ENCODE measurements at places on chromosomes 11 and 22.

DNA sequence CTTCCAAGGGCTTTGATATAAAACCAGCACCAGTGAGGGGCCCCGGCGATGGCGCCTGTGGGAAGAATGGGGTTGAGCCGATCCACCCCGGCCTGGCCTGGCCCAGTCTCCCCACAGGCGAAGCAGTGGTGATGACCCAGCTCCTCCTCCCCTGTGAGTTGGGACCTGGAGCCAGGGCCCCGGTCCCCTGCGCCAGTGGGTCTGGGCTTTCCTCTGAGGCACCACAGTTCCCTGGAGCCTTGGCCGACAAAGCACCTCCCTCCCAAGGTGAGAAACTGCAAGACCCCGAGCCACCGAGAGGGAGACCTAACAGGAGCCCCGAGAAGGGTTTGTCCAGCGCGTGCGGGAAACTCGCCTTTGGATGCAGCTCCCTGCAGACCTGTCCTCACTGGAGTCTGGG, 942.9 kb downstream of the BRD1 start:
- H3K27me3 ChIP-seq, result peaks cover 38% of the 10 kb centered on the region
- H3K4me1 ChIP-seq, result no peaks in the 10 kb centered on the region
- H3K27ac ChIP-seq, result no peak overlapping the region
- no peaks in the 10 kb centered on the region for H3K36me3 ChIP-seq
- DNase-seq, result peak; percentile 48
- H3K4me3 ChIP-seq, result no peak overlapping the region

- H3K27me3 ChIP-seq, result no peaks in the 10 kb centered on the region
- peaks cover 16% of the 10 kb centered on the region for H3K4me1 ChIP-seq
- no peak for DNase-seq
- no peak overlapping the region for H3K27ac ChIP-seq
- no peak overlapping the region for H3K4me3 ChIP-seq
These were observed 4.2 kb upstream of the SCARF2 start for GRCh38 chr22:20441631-20442484.

DNA sequence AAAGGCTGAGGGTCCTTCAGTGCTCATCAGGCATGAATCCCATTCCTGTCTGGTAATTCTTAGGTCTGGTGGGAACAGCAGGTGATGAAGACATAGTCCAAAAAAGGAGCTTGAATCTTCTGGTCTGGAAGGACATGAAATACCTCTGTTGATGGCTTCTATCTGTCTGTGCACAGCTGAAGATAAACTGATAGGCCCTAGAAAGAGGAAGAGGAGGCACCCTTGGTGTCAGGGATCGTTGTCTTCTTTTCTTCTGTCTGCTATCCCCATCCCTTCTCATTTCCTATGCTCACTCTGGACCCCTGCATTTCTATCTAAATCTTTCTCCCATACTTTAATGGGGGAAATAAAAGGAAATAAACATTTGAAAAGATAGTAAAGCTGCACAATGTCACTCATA, 9.4 kb downstream of the AGBL2 start:
- H3K27me3 ChIP-seq, result no peaks in the 10 kb centered on the region
- H3K36me3 ChIP-seq, result no peaks in the 10 kb centered on the region

- H3K27me3 ChIP-seq, result no peaks in the 10 kb centered on the region
- H3K4me1 ChIP-seq, result no peaks in the 10 kb centered on the region
- H3K36me3 ChIP-seq, result no peaks in the 10 kb centered on the region
- H3K4me3 ChIP-seq, result no peak overlapping the region
- DNase-seq, result no peak
- H3K27ac ChIP-seq, result no peak overlapping the region
These were observed 285.0 kb downstream of the TTC28 start for GRCh38 chr22:28394513-28395110.

DNA sequence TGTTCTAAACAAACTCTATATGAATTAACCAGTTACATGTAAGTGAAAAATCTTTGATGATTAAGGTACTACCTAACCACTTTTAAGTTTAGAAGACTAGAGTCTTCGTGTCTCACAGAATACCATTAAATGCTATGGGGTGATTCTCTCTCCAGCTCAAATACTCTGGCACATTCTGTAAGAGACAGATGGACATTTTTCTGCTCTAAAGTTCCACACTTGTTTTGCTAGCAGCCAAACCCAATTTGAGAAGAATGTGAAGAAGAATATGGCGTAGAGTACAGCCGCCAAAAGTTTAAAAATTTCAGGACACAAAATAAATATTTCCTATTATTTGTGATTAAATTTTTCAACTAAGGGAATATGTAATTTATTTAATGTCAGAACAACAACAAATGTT, 339.1 kb downstream of the GUCY1A2 start:
- no peaks in the 10 kb centered on the region for H3K27me3 ChIP-seq
- H3K4me3 ChIP-seq, result no peak overlapping the region
- H3K36me3 ChIP-seq, result no peaks in the 10 kb centered on the region
- H3K4me1 ChIP-seq, result no peaks in the 10 kb centered on the region
- no peak for DNase-seq
